Fibroblast of skin of left biceps (primary cell): ENCODE measurements at places on chromosomes 3 and 15.

- no peak for DNase-seq
These were observed 19.9 kb upstream of the ALPK3 start for GRCh38 chr15:84797212-84797611.

DNA sequence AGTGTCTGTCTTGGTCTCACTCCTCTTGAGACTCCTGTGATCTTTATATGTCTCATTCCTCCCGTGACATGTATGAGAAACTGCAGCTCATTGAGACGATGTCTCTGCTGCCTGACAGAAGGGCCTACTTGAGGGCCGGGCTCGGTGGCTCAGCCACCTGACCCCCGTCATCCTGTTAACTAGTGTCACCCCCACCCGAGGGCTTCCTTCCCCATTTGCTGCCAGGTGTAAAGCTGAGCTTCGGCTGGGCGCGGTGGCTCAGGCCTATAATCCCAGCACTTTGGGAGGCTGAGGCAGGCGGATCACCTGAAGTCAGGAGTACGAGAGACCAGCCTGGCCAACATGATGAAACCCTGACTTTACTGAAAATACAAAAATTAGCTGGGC lies 12.7 kb downstream of the SEMA4B start:
- DNase-seq = no peak

GRCh38 chr3:187870360-187871203 lies 125.3 kb upstream of the BCL6 start:
- DNase-seq = no peak

DNA sequence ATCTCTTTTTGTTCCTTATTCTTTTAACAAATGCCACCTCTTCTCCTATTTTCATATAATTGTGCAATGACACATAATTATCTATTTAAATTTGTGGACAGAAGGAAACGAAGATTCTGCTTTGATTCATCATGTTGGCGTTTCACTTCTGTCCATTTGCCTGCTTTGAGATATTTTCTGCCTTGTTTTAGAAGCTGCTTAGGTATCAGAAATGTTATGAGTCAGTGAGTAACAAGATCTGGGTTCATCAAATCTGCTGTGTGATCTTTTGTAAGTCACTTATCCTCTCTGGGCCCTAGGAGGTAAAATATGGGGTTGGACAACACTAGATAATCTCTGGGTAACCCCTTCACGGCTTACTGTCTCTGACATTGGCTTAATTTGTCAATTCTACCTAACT lies 7.3 kb upstream of the MINDY4B start:
- no peak for DNase-seq

- no peak for DNase-seq
These were observed 155.2 kb downstream of the FAM43A start for GRCh38 chr3:194840661-194841514.

- DNase-seq = no peak
These were observed 33.6 kb downstream of the HMG20A start for GRCh38 chr15:77454265-77454664.

GRCh38 chr15:29242456-29243242 lies 27.0 kb downstream of the NSMCE3 start:
- no peak for DNase-seq

GRCh38 chr3:149575213-149575960 lies 82.4 kb downstream of the WWTR1 start:
- DNase-seq = peak; percentile 85

GRCh38 chr3:43104660-43105595 lies 951 bp downstream of the POMGNT2 start:
- DNase-seq = no peak

GRCh38 chr3:5002174-5002870 lies 23.1 kb downstream of the BHLHE40 start:
- no peak for DNase-seq

GRCh38 chr3:72720566-72720965 lies 127.7 kb downstream of the SHQ1 start:
- DNase-seq = no peak

DNA sequence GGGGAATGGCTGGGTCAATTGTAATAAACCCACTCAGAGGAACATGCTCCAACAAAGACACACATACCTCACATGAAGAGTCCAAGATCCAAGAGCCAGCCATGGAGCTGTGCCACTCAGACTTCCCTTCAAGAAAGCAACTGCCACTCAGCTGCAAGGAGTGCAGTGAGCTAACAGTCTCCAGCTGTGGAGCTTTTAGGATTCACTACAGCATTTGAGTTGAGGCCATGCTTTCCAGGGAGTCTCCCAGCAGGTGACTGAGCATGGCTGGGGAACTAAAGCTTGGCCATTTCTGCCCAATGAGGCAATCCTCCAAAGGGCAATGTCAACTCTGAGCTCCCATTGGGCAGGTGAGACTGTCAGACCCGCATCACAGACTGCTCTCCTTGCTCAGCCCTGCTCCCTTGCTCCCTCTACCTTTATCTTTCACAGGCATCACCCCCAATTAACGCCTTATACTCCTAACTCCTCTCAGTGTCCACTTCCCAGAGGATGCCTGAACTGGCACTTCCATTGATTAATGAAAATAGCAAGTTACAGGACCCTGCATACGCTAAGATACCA lies 165.3 kb upstream of the CTNNB1 start:
- no peak for DNase-seq

GRCh38 chr3:50230104-50230793 lies 5.8 kb upstream of the GNAI2 start:
- DNase-seq = no peak

GRCh38 chr3:186828340-186828739 lies 14.2 kb upstream of the ADIPOQ start:
- no peak for DNase-seq

DNA sequence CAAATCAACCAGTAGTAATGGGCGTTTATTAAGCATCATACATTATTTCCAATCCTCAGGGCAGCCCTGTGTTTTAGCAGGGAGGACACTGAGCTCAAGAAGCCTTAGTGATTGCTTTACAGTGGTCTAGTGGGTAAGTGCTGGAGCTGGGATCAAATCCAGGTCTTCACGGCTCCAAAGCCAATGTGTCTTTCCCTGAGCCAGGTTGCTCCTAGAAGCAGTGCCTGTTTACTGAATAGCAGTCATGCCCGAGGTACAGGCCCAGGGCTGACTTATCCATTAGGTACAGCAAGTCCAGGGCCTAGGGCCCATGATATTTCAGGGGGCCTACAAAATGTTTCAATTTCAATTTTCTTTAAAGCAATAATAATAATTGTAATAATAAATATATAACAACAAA lies 9.6 kb upstream of the SMAD6 start:
- DNase-seq = no peak

DNA sequence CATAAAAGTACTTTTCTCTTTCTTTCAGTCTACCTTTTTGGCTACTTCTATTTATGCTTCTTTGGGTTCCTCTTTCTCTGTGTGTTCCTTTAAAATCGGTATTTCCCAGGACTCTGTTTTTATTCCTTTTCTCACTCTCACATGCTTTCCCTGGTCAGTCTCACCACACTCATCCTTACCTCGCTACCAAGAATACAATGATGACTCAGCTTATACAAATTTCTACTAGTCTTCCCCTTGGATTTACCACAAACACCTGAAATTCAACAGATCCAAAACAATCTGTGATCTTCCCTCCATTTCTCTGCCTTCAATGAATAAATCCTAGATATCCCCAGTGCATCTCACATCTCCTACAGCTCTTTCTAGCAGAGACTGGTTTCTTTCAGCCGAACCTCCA lies 52.9 kb downstream of the TUBGCP4 start:
- no peak for DNase-seq

- no peak for DNase-seq
These were observed 77.5 kb downstream of the CHSY1 start for GRCh38 chr15:101174152-101174920.

- no peak for DNase-seq
These were observed 801 bp downstream of the CA12 start for GRCh38 chr15:63380808-63381282.

DNA sequence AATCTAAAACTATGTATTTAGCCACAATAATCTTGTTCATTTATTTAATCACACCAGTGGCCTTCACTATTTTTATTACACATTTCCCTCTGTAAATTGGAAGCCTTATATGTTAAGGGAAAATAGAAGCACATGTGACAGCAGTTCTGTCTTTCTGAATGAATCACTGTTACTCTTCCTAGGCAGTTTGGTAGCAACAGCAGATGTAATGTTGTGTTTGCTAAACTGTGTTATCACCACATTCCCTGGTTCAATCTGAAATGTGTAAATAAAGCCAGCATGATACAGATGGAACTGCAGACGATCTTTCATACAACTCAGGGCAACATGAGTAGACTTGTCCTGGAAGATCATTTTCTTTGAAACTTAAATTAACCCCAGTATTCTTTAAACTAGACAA lies 220.1 kb downstream of the MCTP2 start:
- DNase-seq = no peak

GRCh38 chr3:129958755-129959154 lies 15.8 kb upstream of the TRH start:
- DNase-seq = no peak

GRCh38 chr15:51281368-51281967 lies 56.9 kb downstream of the CYP19A1 start:
- no peak for DNase-seq

DNA sequence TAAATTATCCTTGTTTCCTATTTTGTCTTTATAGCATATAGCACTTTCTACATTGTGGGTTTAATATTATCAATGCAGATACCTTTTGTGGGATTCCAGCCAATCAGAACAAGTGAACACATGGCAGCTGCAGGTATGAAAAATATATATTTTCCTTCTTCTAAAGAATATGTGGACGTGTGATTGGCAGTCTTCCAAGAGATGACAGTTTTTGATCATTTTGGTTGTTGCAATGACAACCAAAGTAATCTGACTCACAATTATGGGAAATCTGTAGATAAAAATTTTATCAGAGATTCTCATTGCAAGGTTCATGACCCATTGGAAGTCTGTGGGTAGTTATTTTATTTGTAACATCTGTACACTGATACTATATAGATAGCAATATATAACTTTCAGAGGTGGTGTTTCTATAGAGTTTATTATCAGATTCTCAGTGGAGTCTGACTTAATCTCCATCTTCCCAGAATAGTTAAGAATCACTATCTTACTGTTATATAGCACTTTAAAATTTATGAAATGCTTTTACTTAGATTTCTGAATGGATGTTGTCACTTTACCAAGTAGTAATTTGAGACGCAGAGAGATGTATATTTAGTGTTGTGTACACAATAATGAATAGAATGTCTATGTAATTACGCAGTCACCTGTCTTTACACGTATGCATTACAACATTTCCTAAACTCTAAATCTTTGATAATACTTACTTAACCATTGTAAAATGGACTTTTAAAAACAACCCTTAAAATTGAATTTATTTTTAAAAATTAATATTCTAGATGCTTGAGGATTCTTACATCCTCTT lies 82.5 kb downstream of the STT3B start:
- no peak for DNase-seq

- no peak for DNase-seq
These were observed 102.6 kb downstream of the SPATA16 start for GRCh38 chr3:173038484-173038871.

GRCh38 chr3:167110901-167111300 lies 269.2 kb downstream of the ZBBX start:
- DNase-seq = no peak

GRCh38 chr3:42499478-42499871 lies 3.0 kb upstream of the VIPR1 start:
- no peak for DNase-seq

DNA sequence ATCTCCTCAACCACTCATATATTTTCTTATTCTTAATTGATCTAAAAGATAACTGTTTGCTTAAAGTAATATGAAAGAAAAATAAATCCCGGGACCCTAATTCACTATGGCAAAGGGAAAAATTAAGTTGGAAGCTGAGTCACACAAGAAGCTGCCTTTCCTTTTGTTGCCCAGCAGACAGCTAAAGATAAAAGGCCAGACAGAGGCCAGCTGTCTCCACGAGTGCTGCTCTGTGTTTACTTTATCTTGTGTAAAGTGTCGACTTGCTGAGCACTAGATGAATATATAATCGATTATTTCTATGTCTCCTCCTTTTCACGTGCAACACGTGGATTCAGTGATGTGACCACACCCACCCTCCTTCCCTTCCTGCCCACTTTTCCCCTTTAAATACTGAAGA lies 52.8 kb upstream of the NSMCE3 start:
- DNase-seq = no peak

DNA sequence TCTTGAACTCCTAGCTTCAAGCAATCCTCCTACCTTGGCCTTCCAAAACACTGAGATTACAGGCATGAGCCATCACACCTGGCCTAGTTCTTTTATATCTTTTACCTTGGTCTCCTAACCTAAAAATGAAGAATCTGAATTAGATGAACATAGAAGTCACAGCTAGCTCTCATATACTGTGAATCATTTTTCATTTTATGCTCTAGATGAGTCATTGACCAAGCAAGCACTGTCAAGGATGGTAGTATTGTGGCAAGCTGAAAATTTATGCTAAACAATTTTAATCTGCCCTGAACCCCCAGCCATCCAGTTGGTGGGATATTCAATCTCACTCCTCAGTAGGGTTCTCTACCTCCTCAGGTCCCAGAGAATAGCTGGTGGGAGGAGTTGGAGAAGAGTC lies 48.3 kb upstream of the DNAJC13 start:
- no peak for DNase-seq

DNA sequence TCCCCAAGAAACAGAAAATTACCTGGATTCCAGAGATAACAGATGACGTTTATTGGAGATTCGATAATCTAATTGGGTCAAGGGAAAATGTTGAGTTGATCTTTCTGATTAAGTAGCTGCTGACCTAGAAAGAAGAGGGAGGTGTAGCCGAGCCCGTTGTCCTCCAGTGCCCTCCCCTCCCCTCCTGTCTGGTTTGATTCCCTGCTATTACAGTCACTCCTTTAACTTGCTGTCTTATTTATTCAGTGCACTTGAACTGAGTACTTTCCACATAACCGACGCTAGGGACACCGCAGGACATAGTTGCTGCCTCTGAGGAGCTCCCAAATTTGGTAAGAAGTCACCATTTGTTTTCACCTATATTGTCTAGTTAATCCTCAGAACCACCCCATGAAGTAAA lies 103.7 kb downstream of the AQP9 start:
- DNase-seq = no peak

DNA sequence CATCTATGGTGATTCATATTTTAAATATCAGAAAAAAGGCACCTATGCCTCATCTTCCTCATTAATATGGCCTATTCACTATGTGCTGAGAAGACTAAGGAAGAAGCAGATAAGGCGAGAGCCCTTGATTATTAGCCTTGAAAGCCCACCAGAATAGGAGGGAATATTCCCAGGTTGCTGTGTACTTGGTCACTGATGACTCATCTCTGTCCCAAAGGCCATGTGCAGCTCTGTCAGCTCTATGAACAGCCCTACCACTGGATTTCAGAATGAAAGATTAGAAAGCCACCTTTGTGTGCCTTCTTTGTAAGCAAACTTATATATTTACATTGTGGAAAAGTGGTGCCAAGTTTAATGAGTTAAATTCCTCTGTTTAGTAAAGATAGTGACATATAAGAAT lies 211.5 kb downstream of the NFKBIZ start:
- DNase-seq = no peak

- no peak for DNase-seq
These were observed 70.4 kb downstream of the SSUH2 start for GRCh38 chr3:8574040-8574669.

DNA sequence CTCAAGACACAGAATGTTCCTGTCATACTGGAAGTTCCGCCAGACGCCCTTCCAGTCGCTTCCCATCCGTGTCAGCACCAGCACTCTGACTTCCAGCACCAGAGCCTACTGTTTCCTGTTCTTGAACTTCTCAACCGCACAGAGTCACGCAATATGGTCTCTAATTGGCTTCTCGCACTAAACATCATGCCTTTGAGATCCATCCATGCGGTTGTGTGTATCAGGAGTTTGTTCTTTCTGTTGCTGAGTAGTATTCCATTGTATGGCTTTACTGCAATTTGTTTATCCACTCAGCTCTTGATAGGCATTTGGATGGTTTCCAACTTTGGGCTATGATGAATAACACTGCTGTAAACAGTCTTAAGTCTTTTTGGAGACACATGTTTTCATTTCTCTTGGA lies 112.1 kb downstream of the LRRK1 start:
- no peak for DNase-seq
